ENCODE measurements at places on chromosomes 7 and 10.

DNA sequence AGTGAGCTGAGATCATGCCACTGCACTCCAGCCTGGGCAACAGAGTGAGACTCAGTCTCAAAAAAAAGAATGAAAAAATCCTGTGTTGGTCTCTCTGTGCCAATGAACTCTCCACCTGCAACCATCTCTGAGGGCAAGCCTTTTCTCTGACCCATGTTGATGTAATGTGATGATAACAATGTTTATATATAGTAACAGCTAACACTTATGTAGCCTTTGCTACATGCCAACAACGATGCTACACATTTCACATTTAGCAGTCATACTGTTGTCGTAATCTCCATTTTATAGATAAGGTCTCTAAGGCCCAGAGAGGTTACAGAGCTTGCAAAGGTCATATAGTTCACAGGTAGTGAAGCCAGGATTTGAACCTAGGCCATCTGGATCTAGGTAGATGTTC, 11.5 kb downstream of the COX15 start:
- DNase-seq: no peak

- no peak for DNase-seq
Measured at GRCh38 chr10:85613391-85613790, 753.2 kb downstream of the GRID1 start.

- no peak for DNase-seq
Measured at GRCh38 chr7:98795741-98796493, 73.9 kb downstream of the TMEM130 start.

DNA sequence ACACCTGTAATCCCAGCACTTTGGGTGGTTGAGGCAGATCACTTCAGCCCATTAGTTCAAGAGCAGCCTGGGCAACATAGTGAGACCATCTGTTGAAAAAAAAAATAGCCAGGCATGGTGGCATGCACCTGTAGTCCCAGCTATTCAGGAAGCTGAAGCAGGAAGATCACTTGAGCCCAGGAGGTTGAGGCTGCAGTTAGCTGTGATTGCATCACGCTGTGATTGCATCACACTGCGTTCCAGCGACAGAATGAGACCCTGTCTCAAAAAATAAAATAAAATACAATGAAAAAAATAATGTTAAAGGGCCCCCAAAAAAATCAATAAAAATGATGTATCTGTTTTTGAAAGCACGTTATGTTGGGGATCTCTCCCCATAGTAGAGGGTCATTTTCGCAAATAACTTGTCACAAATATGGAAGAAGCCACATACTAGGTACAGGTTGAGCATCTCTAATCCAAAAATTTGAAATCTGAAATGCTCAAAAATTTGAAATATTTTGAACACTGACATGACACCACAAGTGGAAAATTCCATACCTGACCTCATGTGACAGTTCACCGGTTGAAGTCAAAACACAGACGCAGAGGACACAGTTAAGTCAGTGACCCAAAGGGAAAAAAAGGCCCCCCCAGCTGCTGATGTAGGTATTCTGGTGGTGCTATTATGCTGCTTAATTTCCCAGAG, 9.5 kb downstream of the CISD1 start:
- DNase-seq: no peak

- no peak for DNase-seq
Measured at GRCh38 chr7:94249631-94250030, 145.1 kb upstream of the COL1A2 start.

DNA sequence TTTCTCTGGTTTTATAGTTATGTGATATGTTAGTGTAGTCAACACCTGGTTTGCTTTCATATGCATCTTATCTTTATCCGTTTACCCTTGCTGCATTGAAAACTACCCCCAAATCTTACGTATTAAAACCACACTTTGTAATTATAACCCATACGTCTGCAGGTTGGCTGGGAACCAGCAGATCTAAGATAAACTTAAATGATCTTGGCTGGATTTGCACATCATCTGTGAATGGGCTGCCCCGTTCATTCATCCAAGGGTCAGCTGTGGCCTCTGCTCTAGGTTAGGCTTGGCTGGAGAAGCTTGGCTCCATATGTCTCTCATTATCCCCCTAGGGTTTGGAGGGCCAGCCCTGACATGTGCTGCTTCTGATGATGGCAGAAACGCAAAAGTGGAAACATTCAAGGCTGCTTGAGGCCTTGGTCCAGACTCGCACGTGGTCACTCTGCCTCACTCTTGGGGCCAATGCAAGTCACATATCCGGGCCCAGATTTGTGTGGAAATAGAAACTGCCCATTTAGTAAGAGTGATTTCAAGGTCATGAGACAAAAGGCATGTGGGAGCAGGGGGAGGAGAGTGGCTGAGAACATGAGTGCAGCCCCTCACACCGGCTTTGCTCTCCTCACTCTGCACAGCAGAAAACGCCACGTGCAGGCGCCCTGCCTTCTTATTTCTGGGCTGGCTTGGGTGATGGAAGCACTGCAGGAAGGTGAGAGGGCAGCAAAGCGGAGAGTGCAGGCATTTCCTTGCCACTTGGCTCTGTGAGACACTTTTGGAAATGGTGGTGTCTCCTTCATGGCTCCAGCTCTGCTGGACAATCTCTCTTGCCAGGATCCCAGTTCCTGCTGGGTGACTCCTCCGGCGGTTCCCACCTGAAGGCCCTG, 553.8 kb downstream of the GLRX3 start:
- no peak for DNase-seq

GRCh38 chr7:131574741-131575140, 18.3 kb upstream of the PODXL start:
- no peak for DNase-seq

DNA sequence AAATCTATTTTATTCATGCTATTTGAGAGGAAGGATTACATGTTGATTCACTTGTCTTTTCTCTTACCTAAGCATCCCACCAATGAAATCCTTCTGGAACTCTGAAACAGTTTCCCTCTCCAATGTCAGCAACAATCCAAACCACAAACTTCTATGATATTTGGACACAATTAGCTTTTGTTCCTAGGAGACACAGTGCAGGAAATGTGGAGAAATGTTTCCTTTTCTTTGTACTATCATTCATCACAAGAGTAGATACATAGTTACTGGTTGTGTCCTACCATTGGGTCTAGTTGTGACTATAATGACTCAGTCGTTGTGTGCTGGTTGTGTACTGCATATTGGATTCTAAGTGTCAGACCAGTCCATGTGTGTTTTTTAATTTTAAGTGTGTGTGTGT, 156.8 kb upstream of the MAGI2 start:
- peak; percentile 37 for DNase-seq

DNA sequence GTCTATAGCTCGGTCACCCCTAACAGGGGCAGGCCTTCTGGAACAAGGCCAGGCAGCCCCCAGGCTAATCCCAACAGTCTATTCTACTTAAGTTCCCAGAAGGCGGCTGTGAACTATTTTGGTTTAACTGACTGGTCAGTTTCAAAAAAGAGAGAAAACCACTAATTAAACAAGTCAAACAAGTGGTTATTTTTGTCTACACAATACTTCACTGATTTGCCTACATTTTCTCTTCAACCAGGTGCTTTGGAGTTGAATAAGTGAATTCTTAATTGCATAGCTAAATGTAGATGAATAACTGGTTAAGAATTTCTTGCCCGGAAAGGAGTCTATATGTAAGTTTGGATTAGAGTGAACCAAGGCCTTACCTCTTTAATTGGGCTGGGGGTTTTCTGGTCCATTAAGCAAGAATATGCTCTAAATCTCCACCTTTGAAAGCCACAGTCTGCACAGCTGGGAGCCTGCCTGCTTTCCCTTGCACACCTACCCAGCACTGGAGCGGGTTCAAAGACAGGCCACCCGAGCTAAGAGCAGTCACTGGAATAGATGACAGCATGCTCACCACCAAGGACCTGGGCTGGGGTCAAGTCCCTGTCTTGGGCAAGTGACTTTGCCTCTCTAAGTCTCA, 70.4 kb downstream of the TBXAS1 start:
- DNase-seq: no peak

DNA sequence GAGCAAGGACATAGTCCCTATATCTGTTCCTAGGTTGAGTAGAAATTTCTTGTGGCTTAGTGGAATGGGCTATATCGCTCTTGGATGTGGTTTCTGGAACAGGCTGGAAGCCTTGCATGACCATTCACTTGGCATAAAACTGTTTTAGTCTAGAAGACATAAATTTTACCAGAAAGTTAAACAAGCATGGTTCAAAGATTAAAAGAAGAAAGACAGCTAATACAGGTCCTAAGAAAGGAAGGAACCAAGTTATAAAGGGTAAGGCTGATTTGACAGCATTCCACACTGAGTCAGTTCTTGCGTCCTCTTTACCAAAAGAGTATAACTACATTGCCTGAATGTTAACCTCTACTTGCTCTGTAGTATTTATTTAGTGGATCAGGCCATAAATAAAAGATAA, 724.2 kb downstream of the SORCS1 start:
- no peak for DNase-seq

DNA sequence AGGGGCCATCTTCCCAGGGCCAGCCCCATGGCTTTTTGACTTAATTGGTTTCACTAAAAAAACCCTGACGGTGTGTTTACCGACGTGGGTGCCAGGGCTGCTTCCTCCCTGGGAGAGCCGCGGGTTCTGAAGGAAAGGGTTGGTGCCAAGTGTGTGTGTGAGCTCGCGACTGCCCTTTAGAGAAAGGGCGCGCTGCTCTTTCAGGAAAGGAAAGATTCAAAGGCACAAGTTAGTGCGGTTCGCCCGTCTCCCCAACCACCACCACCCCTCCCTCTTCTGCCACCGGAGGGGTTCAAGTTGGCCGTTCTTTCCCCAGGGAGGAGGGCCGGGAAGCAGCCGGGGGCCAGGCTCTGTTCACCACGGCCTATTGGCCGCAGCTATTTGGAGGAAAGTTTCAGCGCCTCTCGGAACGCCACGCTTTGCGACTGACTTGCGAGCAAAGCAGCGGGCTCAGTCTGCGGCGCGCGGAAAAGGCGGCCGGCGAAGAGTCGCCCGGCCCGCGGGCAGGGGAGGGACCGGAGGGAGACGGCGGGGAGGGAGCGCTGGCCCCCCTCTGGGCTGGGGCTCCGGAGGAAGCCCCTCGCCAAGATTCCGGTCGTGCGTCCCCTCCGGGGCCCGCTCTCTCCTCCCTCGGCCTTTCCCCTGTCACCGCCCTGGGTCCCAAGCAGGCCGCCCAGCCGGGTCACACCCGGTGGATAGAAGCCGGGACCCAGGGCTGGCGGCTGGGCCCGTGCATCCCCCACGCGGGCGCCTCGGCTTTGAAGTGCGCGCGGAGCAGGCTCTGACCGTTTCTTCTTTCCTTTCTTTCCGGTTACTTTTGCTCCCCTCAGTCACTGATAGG, 165.9 kb upstream of the PPP1R3A start:
- no peak for DNase-seq

GRCh38 chr7:157299613-157300368, 37.0 kb upstream of the DNAJB6 start:
- DNase-seq: peak; percentile 94

- DNase-seq: no peak
Measured at GRCh38 chr10:129968853-129969183, 4.7 kb upstream of the EBF3 start.

- DNase-seq: peak; percentile 18
Measured at GRCh38 chr10:11424456-11425295, 186.8 kb downstream of the USP6NL start.

GRCh38 chr7:81577642-81578340, 192.1 kb downstream of the HGF start:
- DNase-seq: no peak

- DNase-seq: no peak
Measured at GRCh38 chr10:46541017-46541661, 15.3 kb downstream of the GPRIN2 start.

GRCh38 chr7:97680622-97681021, 51.3 kb upstream of the TAC1 start:
- no peak for DNase-seq

DNA sequence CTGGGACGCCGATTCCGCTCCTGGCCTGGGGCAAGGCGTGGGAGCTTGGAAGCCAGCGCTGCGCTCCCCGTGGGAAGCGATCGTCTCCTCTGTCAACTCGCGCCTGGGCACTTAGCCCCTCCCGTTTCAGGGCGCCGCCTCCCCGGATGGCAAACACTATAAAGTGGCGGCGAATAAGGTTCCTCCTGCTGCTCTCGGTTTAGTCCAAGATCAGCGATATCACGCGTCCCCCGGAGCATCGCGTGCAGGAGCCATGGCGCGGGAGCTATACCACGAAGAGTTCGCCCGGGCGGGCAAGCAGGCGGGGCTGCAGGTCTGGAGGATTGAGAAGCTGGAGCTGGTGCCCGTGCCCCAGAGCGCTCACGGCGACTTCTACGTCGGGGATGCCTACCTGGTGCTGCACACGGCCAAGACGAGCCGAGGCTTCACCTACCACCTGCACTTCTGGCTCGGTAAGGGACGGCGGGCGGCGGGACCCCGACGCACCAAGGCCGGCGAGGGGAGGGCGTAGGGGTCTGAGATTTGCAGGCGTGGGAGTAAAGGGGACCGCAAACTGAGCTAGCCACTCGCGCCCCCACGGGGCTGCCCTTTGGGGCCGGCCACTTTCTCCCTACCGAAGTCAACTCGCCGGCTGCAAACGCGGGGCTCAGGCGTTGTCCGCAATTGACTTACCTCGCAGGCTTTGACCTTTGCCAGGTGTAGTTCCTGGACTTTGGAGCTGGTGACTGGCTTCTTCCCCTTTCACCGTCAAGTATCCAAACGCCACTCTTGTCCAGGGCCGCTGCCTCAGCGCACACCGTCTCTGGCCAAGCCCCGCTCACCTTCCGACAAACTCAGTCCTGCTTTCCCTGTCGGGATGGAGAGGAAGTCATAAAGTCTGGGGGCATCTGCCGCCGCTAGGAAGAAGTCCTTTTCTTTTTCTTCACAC, at the start of gene SCIN:
TSS of gene SCIN (plus strand) at position 187 of the 928 bp plus-strand sequence. CDS start at position 254, 67 bp downstream.
- DNase-seq: no peak

GRCh38 chr10:95273393-95274312, 17.1 kb downstream of the PDLIM1 start:
- peak; percentile 73 for DNase-seq

DNA sequence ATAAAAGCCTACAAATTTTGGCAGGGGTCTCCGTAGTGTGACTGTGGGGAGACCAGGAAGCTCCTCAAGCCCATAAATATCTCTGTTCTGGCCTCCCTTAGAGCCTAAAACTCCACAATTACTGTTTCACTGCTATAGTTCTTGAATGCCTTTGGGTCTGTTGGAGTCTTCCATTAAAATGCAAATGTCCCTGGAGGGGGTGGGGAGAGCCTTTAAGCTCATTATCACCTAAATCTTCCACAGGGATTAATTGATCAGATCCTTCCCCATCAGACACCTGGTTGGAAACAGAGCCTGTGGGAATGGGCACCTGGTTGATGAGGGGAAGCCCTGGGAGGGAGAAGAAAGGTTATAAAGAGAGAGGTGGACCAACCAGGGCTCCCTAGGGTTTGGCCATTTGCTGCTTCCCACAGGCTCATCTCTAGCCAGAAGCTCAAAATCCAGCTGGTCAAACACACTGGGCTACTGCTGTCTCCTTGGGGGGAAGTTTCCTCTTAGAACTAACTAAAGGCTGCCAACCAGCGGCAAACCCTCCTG, 718.2 kb downstream of the LRMDA start:
- no peak for DNase-seq

GRCh38 chr7:117800841-117801240, 72.4 kb downstream of the CTTNBP2 start:
- no peak for DNase-seq

- no peak for DNase-seq
Measured at GRCh38 chr10:87622314-87623004, 37.2 kb upstream of the PAPSS2 start.

GRCh38 chr7:148585399-148585798, 5.2 kb upstream of the C7orf33 start:
- no peak for DNase-seq

Measured in NCI-H226 (cell line).